Ascending aorta (tissue), 2 donors: ENCODE measurements at places on chromosomes 3 and 15.

DNA sequence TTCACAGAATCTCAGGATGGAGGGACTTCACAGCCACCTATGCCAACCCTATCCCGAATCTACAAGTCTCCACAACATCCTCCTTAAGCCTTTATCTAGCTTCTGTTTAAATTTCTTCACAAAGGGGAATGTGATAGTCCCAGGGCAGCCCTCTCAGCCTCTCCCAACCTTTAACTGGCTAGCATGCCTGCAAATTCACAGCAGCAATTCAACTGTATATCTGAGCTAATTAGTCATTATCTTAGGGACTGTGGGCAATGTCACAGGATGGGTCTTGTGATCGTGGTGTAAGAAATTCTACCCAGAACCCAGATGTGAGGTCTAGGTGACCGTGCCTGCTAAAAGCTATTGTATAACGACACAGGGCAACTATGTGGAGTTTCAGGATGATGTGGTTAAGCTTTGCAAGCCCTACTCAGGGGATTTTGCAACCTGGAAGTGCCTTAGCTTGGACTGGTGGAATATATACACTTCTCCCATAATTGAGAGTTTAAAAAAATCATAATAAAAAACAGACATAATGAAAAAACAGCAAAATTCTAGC, 65.5 kb upstream of the FBN1 start:
- H3K27me3 ChIP-seq: no peaks in the 10 kb centered on the region
- H3K4me1 ChIP-seq: no peaks in the 10 kb centered on the region
- H3K27ac ChIP-seq: no peak overlapping the region

DNA sequence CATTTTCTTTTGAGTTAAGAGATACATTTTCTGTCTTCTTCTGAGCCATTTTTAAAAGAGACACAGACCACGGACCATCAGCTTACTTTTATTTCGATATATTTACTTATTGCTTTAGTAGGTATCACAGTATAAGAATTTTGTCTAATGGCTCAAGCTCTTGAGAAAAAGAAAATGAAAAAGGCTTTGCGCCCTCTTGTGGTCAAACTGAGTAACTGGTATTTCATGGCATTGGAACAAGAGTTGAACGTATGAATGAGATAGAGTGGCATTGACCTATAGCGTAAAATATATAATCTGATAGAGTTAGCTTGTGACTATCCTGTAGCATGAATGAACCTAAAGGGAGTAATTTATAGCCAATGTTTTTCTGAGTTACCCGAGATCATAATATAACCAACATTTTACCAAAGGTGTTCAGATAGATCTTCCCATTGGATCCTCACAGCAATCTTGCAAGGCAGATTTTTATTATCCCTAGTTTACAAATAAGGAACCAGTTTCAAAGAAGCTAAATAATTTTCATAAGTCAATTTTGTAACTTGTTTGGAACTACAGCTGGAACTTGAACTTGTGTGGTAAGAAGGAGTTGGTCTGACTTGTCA, 154.6 kb downstream of the POLR2M start:
- H3K4me3 ChIP-seq: no peak overlapping the region
- H3K4me1 ChIP-seq: no peaks in the 10 kb centered on the region
- no peaks in the 10 kb centered on the region for H3K27me3 ChIP-seq
- no peak for DNase-seq
- no peaks in the 10 kb centered on the region for H3K36me3 ChIP-seq

- no peaks in the 10 kb centered on the region for H3K27me3 ChIP-seq
- DNase-seq: no peak
- no peaks in the 10 kb centered on the region for H3K4me1 ChIP-seq
- H3K27ac ChIP-seq: no peak overlapping the region
- H3K4me3 ChIP-seq: no peak overlapping the region
- H3K36me3 ChIP-seq: no peaks in the 10 kb centered on the region
These were observed 66.4 kb downstream of the SCN5A start for GRCh38 chr3:38582941-38583645.

GRCh38 chr3:133930341-133930933, 34.8 kb upstream of the RAB6B start:
- H3K4me3 ChIP-seq: no peak overlapping the region

DNA sequence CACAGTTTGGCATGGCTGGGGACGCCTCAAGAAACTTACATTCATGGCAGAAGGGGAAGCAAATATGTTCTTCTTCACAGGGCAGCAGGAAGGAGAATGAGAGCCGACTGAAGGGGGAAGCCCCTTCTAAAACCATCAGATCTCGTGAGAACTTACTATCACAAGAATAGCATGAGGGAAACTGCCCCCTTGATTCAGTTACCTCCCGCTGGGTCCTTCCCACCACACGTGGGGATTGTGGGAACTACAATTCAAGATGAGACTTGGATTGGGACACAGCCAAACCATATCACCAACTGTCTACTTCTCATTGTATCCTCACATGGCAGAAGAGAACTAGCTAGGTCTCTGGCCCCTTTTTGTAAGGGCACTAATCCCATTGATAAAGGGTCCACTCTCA, 30.5 kb downstream of the CCDC32 start:
- no peaks in the 10 kb centered on the region for H3K27me3 ChIP-seq
- H3K4me1 ChIP-seq: no peaks in the 10 kb centered on the region
- H3K27ac ChIP-seq: no peak overlapping the region

GRCh38 chr3:170751899-170752293, 118.1 kb downstream of the RPL22L1 start:
- H3K27ac ChIP-seq: peak overlapping the region; percentile 57
- H3K4me3 ChIP-seq: no peak overlapping the region
- H3K36me3 ChIP-seq: no peaks in the 10 kb centered on the region
- no peaks in the 10 kb centered on the region for H3K27me3 ChIP-seq
- DNase-seq: no peak

DNA sequence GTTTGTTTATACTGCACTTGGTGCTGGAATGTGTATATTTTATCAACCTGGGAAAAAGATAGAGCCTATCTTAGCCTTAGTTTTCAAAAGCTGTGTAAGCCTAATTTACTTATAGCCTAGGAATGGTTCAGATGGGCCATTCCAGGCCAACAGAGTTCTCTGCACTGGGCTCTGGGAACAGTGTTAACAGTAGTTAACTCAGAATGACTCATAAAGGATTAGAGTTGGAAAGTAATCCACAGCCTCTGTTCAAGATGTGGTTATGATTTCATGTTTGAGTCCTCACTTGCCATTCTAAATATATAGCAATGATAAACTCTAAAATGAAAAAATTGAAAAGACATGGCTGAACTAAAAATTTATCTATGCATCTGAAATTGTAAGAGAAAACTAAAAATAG, 22.6 kb upstream of the PEX5L start:
- H3K36me3 ChIP-seq: no peaks in the 10 kb centered on the region
- DNase-seq: no peak
- H3K4me1 ChIP-seq: no peaks in the 10 kb centered on the region
- H3K27ac ChIP-seq: no peak overlapping the region

DNA sequence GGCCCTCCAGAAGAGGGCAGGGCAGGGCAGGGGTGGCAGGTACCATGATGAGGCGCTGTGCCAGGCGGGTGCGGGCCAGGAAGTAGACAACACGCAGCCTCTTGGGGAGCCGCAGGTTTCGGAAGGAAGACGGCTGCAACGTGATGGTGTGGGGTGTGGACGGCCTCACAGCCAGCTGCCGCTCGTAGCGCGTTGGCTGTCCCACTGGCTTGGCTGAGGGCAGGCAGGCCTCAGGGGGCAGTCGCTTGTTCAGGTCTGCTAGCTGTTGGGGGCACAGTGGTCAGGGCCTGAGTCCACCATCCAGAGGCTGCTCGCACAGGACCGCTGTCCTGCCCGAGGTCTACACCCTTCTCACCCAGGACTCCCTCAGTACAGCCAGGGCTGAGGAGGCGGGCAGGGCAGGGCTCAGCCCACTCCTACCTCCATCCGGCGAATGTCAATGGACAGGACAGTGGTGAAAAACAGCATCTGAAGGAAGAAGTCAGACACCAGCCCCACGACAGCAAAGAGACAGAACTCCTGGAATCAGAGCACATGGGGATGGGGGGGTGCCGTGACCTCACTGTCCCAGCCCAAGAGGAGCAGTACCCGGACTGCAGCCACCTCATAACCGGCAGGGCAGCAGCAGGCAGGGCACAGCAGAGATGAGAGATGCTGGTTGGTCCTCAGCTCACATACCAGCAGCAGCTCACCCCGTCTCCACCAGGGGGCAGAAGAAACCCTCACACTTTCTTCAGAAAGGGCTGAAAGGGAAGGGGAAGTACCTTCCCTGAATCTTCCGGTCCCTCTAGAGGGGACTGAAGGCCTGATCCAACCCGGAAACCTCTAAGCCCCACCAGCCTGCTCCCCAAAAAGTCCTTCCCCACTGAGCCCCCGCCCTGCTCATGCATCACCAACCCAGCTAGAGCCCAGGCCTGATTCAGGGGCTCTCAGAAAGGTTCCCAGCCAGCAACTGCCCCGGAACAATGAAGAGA, 40.0 kb downstream of the PTPN23 start:
- H3K4me1 ChIP-seq: peaks cover 8% of the 10 kb centered on the region
- H3K27me3 ChIP-seq: no peaks in the 10 kb centered on the region
- DNase-seq: peak; percentile 93

- no peak for DNase-seq
- H3K4me3 ChIP-seq: no peak overlapping the region
- H3K27ac ChIP-seq: no peak overlapping the region
- no peaks in the 10 kb centered on the region for H3K36me3 ChIP-seq
These were observed 79.6 kb downstream of the CDIN1 start for GRCh38 chr15:36658898-36659639.

- no peaks in the 10 kb centered on the region for H3K36me3 ChIP-seq
- H3K27me3 ChIP-seq: no peaks in the 10 kb centered on the region
- H3K27ac ChIP-seq: no peak overlapping the region
- no peak for DNase-seq
- no peak overlapping the region for H3K4me3 ChIP-seq
These were observed 5.5 kb downstream of the FGF7 start for GRCh38 chr15:49428409-49429095.

GRCh38 chr3:183484431-183485075, 56.1 kb upstream of the MCF2L2 start:
- H3K27ac ChIP-seq: no peak overlapping the region
- DNase-seq: peak; percentile 21
- H3K36me3 ChIP-seq: no peaks in the 10 kb centered on the region
- no peaks in the 10 kb centered on the region for H3K27me3 ChIP-seq
- no peaks in the 10 kb centered on the region for H3K4me1 ChIP-seq
- H3K4me3 ChIP-seq: no peak overlapping the region

DNA sequence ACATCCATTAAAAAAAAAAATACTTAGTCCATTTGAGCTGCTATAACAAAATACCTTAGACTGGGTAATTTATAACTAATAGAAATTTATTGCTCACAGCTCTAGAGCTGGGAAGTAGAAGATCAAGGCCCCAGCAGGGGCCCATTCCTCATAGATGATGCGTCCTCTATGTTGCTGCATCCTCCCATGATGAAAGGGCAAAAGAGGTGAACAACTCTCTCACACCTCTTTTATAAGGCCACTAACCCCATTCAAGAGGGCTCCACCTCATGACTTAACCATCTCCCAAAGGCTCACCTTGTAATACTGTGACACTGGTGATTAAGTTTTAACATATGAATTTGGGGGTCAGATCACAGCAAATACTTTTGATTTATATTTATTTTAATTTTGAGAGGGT, 3.0 kb upstream of the TLNRD1 start:
- H3K27ac ChIP-seq: no peak overlapping the region
- DNase-seq: no peak
- no peak overlapping the region for H3K4me3 ChIP-seq

GRCh38 chr3:179977356-179977755, 59.4 kb downstream of the PEX5L start:
- no peaks in the 10 kb centered on the region for H3K36me3 ChIP-seq
- no peaks in the 10 kb centered on the region for H3K27me3 ChIP-seq
- no peak overlapping the region for H3K27ac ChIP-seq
- H3K4me3 ChIP-seq: no peak overlapping the region
- no peak for DNase-seq

- H3K27me3 ChIP-seq: no peaks in the 10 kb centered on the region
- H3K27ac ChIP-seq: no peak overlapping the region
- H3K4me1 ChIP-seq: no peaks in the 10 kb centered on the region
- H3K36me3 ChIP-seq: no peaks in the 10 kb centered on the region
- no peak for DNase-seq
These were observed 12.1 kb upstream of the DNAJC13 start for GRCh38 chr3:132405188-132405587.

DNA sequence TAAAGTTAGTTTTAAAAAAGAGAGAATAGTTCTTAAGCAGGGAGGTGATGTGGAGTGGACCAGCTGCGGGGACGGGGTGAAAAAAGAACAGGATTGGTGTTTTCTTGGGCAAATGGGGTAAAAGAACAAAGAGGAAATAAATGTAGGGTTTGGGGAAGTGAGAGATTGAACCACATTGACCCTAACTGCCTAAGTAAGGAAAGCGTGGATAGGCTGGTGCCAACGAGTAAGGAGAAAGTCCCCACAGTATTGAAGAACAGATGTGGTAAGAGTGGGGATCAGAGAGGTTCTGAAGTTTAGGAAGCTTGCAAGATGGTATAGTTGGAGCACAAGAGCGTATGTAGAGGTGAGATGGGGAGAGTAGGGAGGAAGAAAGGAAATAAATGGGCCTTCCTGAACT, 17.0 kb downstream of the IREB2 start:
- no peak overlapping the region for H3K27ac ChIP-seq
- no peak for DNase-seq
- H3K4me1 ChIP-seq: peaks cover 4% of the 10 kb centered on the region
- H3K27me3 ChIP-seq: no peaks in the 10 kb centered on the region

DNA sequence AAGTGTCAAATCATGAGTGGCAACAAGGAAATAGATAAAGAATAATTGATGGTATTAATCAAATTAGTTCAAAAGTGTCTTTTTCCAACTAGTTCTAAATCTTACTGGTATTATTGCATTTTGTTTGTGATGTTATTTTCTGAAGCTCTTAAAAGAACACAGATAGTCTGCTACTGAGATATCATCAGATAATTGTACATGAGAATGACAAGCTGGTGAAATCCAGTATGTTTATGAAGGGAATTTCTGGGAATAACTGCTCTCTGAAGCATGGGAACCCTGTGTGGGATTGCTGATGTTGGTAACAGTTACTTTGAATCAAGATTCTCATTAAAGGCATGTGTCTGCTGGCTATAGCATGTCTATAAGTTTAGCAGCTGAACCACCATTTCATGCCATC, 190.3 kb upstream of the CDIN1 start:
- no peaks in the 10 kb centered on the region for H3K4me1 ChIP-seq
- H3K27me3 ChIP-seq: no peaks in the 10 kb centered on the region
- DNase-seq: no peak
- H3K4me3 ChIP-seq: no peak overlapping the region
- no peaks in the 10 kb centered on the region for H3K36me3 ChIP-seq

GRCh38 chr3:114624571-114625181, 330.8 kb downstream of the TIGIT start:
- H3K36me3 ChIP-seq: no peaks in the 10 kb centered on the region
- peaks cover 14% of the 10 kb centered on the region for H3K4me1 ChIP-seq
- peak overlapping the region; percentile 62 for H3K4me3 ChIP-seq
- no peaks in the 10 kb centered on the region for H3K27me3 ChIP-seq
- peak; percentile 97 for DNase-seq

GRCh38 chr3:52446631-52447511, 2.0 kb upstream of the SEMA3G start:
- H3K4me1 ChIP-seq: no peaks in the 10 kb centered on the region
- H3K27me3 ChIP-seq: no peaks in the 10 kb centered on the region
- no peak for DNase-seq
